Fibroblast of skin of right quadriceps (primary cell): ENCODE measurements at places on chromosomes 1 and 21.

DNA sequence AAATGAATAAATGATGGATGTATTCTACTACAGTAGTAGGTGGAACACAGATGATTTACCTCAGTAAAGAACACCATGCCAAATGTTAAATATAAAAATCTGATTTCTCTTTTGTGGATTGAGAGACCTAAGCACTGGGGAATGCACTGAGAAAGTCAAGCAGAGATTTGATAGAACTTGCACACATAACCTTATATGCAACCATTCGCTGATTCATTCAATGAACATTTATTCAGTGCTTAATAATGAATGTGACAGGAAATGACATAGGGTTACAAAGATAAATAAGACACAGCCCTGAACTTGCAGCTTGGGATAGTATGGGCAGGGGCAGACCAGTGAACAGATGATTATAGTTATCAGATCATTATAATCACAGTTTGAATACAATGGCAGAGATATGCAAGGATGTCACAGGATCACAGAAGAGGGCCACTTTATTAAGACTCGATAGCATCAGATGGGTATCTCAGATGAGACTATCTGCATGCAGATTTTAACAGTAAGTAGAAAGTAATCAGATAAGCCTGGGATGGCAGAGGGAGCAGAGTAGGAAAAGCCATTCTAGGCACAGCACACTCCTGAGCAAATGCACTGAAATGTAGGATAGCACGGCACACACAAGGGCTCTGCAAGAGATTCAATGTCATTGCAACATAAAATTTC is 169.4 kb downstream of the ASTN1 start:
- DNase-seq, result peak; percentile 41

DNA sequence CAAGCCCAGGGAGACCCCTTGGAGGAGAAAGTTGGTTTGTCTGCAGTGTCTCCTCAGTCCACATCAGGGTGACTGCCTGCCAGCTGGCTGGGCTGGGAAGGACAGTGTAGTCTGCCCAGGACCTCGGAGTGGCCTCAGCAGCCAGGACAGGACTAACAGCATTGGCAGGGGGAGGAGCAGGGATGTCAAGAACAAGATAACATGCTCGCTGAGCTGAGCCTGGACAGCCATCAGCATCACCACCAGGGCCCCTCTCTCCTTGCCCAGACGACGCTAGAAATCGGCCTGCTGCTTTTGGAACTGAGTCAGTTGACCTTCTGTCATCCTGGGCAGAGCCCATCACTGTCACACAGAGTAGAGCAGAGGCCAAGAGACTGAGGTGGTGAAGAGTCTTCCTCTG is 83.6 kb upstream of the CNTN2 start:
- no peak for DNase-seq

GRCh38 chr21:36584980-36585940 is 105.3 kb upstream of the CLDN14 start:
- DNase-seq, result no peak

DNA sequence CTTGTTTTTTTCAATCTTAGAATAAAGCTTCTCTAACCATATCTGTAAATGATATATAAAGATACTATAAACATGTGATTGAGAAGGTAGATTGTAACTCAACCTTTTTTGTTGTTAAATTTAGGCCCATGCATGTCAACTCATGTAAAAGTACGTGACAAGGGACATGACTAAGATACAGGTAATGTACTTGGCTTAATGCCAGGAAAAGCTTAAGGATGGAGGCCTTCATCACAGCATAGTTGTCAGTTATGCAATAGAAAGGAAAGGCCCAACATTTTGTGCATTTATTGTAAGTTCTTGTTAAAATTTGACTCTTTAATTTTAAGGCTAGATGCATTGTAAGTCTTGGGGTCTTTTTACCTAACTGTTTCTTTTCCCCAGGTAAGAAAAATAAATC is 305.1 kb downstream of the LTN1 start:
- no peak for DNase-seq

DNA sequence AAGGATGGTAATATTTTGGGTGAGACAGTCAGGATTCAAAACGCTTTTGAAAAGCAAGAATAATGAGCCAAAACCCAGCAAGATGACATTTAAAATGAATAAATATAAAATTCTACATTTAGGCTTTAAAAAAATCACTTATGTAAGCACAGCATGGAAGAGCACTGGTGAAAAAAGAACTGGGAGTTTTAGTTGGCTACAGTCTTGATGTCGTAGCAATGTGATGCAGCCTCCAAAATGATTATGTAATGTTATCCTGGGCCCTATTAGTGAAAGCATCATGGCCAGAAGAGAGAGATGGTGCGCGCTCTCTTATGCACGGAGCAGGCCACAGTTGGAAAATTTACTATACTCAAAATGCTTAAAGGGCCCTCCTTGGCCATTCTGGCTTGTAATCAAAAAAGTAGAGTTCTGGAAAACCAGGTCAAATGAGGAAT is 5.1 kb downstream of the KCNJ9 start:
- no peak for DNase-seq

GRCh38 chr21:15062606-15062965 is 2.2 kb downstream of the NRIP1 start:
- DNase-seq, result peak; percentile 20

DNA sequence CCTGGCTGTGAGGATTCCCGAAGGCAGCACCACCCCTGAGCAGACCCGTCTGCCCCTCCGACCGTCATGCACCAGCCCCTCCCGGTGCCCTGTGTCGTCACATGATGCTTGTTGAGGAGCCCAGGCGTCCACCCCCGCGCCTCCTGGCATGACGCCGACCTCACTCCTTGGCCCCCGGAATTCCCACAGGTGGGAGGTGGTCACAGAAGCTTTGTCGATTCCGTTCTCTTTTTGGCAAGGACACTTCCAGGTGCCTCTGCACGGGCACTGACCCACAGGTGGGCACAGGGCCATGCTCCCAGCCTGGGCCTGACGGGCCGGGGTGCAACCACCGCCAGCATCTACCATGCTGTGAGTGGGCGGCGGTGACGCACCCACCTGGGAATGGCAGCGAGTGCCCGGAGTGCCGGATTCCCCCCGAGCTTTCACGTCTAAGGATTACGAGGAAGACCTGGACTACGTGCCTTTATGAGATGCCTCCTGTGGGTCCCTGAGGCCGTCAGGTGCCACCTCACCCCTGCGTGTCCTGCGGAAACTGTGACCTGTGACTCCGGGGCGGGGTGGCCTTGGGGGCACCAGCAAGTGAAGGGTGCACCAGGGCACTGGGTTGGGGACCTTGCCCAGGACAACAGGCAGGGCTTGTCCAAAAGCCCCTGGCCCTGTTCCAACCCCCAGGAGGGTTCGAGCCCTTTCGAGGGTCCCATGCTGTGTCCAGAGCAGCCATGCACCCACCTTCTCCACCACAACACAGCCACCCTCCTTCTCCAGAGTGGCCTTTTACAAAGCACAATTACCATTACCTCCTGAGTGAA is 31.4 kb upstream of the COL6A1 start:
- DNase-seq, result no peak

DNA sequence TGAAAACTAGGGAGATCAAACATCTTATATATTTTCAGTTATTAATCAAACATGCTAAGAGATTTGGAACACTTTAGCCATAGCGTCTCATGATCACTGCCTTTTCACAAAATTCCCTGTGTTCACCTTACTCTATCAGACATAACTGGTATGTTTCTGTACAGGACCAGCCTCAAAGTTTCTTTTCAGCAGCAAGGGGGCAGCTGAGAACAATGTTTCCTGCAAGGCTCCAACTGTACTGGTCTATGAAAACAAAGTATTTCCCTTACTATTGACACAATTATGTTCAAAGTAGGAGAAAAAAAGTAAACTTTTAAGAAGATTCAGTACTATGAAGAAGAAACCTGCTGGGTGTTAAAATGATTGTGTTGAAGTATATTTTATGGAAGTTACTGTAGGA is 98.5 kb downstream of the ATF6 start:
- DNase-seq, result peak; percentile 50

GRCh38 chr1:89966656-89967055 is 28.3 kb upstream of the ZNF326 start:
- no peak for DNase-seq

- no peak for DNase-seq
These were observed 365.2 kb downstream of the DSCAM start for GRCh38 chr21:40481764-40482163.

DNA sequence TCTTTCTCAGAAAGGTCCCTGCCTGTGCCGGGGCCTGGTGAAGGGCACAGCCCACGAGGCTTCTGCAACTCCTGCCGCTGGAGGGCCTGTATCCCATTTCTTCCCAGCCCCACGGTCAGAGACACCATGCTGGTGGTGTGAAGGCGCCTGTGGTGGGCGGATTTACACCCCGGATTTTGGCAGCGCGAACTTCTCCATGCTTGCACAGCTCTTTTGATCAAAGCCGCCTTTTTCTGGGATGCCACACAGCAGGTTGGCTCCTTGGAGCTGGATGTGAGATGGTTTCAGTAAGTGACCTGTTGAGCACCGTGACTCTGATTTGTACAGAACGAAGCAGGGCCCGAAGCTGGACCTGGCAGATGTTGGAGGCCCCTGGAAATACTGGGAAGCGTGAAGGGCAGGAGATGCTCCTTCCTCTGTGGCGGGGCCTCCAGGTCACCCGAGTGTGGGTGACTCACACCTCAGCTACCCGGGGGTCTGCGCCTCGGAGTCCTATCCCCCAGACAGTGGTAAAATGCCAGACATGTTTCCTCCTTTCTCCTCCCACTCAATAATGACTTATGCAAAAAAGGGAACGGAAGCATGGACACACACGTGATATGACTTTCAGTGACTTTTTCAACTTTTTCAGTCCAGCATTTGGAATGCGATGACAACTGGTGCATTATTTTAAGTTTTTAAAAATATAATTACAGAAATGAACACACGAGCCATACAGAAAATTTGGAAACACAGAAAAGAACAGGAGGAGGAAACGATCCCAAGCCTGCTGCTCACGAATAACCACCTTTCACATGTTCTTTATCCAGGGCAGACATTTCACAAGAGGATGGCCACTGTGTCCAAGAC is 9.0 kb downstream of the UMODL1 start:
- DNase-seq, result peak; percentile 81

DNA sequence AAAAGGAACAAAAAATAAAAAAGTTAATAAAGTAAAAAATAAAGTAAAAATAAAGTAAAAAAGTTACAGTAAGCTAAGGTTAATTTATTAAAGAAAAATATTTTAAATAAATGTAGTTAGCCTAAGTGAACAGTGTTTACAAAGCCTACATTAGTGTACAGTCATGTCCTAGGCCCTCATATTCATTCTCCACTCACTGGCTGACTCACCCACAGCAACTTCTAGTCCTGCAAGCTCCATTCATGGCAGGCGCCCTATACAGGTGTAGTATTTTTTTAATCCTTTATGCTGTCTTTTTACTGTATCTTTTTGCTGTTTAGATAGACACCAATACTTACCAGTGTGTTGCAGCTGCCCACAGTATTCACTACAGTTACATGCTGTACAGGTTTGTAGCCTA is 12.4 kb downstream of the ADAR start:
- no peak for DNase-seq

GRCh38 chr1:77704736-77705135 is 22.3 kb upstream of the ZZZ3 start:
- DNase-seq, result no peak

GRCh38 chr1:13616234-13616633 is 32.6 kb downstream of the PDPN start:
- DNase-seq, result no peak

DNA sequence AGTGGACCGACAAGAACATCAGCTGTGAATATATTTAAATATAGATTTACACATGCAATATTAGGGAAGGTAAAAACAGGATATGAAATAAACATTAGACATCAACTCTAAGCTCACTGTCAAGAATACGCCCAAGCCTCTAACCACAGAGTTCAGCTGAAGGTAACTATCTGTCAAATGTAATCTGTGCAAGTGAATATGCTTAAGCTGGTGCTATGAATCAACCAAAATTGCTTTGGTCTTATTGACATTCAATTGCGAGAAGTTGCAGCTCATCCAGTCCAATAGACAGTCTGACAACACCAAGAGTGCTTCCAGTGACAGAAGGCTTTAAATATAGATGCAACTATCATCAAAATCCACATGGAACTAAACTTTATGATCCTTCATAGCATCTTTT is 32.3 kb downstream of the USH2A start:
- no peak for DNase-seq

DNA sequence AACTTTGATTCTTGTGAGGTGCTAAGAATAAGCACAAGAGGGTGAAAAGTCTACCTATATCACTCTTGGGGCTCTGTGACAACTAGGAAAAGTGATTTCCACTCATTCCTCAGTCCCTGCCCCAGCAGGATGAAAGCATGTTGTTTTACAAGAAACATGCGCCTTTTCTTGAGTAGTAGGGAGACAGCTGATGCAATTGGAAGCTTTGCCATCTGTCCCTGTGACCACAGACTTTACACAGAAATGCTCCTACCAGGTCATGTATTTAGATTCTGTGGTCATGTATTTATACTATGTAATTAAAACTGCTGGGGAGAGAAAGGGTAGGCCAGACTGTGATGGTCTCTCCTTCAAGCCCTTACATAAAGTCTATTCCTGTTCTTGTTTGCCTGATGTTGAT is 445.5 kb downstream of the PTPRC start:
- peak; percentile 70 for DNase-seq

DNA sequence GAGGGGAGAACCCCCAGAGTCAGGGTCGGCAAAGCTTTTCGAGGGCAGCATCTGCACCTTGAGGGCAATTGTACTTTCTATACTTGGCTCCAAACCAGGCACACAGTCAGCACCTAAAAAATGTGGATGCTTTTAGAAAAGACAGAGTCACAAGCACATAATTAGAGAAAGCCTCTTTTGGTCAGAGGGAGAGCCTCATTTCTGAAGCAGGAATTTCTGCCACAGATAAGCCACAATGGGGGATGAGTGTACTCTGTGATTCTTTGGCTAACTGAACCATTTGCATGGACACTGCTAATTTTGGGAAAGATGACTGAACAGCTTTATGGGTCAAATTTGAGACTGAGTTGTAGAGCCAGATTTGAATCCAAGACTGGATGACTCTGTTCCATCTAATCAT is 635.7 kb downstream of the KIF26B start:
- peak; percentile 77 for DNase-seq

GRCh38 chr21:44420416-44421205 is 34.7 kb upstream of the LRRC3 start:
- no peak for DNase-seq

- DNase-seq, result no peak
These were observed 122.2 kb upstream of the VAMP3 start for GRCh38 chr1:7648761-7649384.

- no peak for DNase-seq
These were observed 20.1 kb upstream of the CLCA1 start for GRCh38 chr1:86448670-86449069.

DNA sequence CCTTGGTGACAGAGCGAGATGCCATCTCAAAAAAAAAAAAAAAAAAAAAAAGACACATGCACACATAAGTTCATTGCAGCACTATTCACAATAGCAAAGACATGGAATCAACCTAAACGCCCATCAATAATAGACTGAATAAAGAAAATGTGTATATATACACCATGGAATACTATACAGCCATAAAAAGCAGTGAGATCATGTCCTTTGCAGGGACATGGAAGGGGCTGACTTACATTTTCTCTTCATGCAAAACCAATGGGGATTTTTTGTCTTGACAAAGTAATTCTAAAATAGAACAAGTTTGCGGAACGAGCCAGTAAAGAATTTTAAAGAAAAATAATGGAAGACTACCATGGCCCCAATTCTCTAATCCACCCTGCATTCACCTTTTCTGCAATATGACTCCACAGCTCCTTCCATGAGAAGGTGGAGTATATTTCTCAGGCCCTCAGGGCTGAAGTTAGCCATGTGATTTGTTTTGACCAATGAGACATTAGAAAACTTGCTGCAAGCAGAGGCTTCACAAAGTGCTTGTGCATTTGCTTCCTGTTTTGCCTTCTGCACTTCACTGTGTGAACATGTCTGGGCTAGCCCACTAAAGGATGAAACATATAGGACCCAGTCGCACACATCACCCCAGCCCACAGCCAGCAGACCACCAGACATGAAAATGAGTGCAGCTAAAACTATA is 78.8 kb upstream of the NR5A2 start:
- peak; percentile 3 for DNase-seq
